ENCODE measurements at places on chromosomes 2 and 18.

DNA sequence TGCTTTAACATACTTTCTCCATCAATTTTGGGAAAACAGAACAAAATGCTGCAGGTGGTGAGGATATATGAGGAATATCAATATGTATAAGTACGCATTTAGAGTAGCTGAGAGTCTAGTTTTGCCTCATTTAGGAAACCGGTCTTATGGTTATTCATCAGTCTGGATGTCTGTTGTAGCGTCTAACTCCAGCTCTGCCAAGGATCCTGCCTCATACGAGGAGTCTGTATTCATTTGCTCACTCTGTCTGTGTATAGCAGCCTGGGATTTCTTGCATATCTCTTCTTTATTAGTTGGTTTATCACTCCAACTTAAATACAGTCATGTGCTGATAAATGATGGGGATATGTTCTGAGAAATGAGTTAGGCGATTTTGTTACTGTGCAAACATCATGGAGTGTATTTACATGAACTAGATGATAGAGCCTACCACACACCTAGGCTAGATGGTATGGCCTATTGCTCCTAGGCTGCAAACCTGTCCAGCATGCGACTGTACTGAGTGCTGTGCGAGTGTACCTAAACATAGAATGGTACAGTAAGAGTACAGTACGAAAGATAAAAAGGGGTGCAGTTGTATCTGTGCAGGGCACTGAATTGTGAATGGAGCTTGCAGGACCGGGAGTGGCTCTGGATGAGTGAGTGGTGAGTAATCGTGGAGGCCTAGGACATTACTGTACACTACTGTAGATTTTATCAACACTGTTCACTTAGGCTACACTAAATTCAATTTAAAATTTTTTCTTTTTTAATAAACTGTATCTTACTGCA lies 148.1 kb downstream of the ZNF407 start:
- peak; percentile 70 for DNase-seq

- no peak for DNase-seq
Observed at GRCh38 chr18:70650878-70651277, 362.0 kb downstream of the SOCS6 start.

GRCh38 chr18:74622072-74622471 lies 24.4 kb downstream of the ZNF407 start:
- DNase-seq: no peak

DNA sequence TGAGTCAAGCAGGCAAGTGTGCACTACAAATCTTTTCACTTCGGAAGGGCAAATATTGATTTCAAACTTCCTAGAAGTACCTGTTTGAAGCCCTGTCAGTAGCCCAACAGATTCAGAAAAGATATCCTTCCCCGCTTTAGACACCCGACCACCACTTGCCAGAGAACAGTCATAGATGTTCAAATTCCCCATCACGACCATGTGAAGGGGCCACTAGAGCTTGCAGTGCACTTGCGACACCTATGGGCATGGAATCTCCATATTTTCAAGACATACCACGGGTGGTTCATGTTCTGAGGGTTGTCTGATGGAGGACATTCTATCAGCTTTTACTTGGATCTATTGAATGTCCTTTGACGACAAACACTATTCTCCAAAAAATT lies 23.8 kb downstream of the GNLY start:
- no peak for DNase-seq

- DNase-seq: peak; percentile 33
Observed at GRCh38 chr18:53567929-53568574, 656.4 kb downstream of the MBD2 start.

DNA sequence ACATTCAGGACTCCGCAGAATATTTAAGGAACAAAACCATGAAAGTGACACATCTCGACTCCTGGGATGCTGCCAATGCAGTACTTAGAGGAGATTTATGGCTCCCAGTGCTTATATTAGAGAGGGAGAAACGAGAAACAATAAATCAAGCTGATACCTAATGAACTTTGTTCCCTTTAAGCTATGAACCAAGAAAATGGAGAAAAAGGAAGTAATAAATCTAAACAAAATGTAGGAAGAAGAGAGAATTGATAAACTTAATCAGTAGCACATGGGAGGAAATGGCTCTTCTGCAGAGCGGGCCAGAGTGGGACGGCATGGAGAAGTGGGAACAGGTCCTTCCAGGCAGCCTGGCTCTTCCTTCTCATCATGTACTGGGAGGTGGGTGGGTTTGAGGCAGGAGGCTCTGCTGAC lies 42.7 kb downstream of the NPPC start:
- DNase-seq: peak; percentile 73

DNA sequence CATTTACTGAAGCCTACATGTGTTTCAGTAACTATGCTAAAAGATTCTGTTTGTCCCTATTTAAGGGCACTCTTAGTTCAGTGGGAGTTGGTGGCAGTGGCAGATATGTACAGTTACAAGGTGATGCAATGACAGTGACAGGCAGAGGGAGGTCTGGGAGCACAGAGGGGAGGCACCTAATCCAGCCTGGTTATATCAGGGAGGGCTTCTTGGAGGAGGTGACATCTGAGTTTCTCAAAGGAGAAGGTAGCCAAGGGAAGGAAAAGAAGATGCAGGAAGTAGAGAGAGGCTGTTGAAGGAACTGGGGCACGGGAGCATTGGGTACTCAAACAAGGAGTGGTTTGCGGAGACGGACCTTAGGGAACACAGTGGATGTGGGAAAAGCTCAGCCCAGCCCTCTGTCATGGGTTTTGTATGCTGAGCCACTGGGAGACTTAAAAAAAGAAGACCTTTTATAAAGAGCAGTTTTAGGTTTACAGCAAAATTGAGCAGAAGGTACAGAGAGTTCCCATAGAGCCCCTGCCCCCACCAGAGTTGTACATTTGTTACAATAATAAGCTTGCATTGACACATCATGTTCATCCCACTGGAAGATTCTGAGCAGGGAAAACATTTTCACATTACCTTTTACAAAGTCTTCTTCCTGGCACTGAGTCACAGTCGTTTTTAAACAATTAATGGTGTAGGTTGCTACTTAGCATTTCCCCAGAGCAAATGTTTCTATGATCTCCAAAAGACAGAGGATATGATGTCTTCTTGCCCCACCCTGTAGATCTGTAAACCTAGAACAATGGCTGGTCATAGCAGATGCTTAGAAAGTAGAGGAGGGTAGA lies 83.0 kb upstream of the TAF1B start:
- no peak for DNase-seq
